Stimulated activated CD4-positive, alpha-beta T cell treated with anti-CD3 and anti-CD28 coated beads, Interleukin-15, amount 100 ng/mL, for 48 hours (primary cell): ENCODE measurements at places on chromosomes 7 and 10.

GRCh38 chr7:112081778-112082177 lies 124.4 kb downstream of the DOCK4 start:
- DNase-seq, result no peak

DNA sequence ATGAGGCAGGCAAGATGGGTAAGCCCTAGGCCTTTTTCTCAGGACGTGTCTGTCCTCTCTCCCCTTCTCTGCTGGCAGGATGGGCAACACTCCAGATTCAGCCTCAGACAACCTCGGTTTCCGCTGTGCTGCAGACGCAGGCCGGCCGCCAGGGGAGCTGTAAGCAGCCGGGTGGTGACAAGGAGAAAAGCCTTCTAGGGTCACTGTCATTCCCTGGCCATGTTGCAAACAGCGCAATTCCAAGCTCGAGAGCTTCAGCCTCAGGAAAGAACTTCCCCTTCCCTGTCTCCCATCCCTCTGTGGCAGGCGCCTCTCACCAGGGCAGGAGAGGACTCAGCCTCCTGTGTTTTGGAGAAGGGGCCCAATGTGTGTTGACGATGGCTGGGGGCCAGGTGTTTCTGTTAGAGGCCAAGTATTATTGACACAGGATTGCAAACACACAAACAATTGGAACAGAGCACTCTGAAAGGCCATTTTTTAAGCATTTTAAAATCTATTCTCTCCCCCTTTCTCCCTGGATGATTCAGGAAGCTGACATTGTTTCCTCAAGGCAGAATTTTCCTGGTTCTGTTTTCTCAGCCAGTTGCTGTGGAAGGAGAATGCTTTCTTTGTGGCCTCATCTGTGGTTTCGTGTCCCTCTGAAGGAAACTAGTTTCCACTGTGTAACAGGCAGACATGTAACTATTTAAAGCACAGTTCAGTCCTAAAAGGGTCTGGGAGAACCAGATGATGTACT lies 13.1 kb downstream of the PHKG1 start:
- DNase-seq, result no peak

DNA sequence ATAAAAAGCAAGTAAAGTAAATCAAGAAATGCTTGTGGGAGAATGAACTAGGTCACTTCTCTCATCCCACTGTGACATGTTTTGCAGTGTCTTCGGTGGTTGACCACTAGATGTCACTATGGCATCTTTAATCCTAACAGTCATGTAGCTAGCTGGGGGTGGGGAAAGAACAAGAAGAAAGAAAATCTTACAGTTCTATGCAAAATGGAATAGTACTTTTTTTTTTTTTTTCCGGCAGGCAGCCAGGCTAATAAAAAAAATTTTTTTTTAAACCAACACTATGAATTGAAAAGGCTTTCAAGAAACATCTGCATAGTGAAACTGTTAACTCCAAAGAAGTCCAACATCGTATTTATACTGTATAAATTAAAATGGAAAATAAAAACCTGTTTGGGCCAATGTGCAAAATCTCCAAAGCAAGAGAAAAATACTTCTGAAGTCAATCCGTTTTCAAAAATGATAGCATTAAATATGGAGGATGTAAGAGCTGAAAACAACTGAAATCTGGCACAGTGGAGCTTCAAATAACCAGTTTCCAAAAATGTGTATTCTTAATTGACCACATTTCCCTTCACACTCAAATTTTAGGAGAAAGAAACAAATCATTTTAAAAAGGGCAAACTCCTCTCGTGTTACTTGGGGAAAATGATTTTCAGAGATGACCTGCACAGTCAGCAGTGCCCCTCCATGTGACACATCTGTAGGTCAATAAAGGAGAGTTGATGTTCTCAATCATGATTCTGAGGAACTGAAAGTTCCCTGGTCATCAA lies 38.5 kb downstream of the CDK1 start:
- no peak for DNase-seq

- DNase-seq, result no peak
Measured at GRCh38 chr10:86333826-86334487, 32.6 kb downstream of the GRID1 start.

GRCh38 chr10:123835575-123835974 lies 56.0 kb downstream of the CPXM2 start:
- no peak for DNase-seq

DNA sequence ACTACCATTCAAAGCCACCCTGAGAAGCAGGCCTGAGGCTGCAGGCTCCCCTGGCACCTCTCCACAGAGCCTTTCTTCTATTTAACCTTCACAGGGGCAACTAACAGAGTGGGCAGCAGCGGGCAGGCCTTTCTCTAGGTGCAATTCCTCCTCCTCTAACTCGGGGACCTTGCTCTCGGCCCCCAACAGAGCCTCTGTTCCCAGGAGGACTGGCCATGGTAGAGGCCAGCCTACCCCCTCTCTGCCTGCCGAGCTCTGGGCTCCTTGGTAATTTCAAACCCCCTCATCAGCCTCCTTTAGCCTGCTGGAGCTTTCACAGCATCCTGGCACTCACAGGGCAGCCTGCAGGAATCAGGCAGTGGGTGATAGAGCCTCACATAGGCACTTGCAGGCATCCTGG lies 920.8 kb upstream of the ZNF722 start:
- no peak for DNase-seq
